ENCODE measurements at places on chromosomes 5 and 9.

DNA sequence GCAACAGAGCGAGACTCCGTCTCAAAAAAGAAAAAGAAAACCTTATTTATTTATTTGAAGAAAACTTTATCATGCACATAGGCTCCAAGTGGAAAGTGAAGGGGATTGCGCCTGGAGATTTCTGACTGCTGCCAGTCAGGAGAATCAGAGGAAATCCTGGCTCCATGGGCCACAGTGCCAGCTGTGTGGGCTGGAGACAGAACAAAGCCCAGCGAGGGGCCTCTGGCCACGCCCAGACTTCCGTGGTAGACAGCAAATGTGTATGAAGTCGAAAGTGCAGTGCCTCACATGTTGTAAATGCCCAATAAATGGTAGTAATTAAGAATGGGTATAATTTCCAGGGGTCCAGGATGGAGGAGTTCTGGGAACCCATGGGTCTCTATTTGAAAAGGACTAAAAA lies 75.8 kb upstream of the WWC1 start:
- no peak for DNase-seq

GRCh38 chr5:139662617-139663016 lies 14.5 kb downstream of the CXXC5 start:
- DNase-seq = no peak

DNA sequence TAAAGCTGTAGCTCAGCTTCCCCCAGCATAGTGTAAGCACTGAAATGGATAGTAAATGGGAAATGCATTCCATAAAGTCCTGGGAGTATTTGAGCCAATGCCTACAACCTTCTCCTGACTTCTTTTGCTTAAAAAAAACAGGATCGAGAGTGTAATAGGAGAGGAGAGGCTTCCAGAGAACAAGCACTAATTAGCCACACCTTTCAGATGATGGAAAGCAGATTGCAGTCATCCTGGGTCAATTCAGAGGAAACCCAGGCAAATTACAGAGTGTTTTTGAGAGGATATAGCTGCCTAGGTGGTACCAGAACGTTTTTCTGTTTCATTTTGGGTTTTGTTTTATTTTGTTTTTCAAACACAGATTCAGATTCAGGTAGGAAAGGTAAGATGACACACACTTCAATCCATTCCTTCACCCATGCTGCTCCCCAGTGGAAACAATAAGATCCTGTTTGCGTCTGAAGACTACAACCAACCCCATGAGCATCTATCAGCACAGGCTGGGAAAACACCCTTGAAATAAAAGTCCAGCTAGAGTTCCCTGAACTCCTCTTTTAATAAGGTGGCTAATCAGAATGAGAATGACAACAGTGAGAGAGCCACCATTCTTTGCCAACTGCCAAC lies 95.6 kb downstream of the RFK start:
- no peak for DNase-seq

GRCh38 chr5:50547303-50547702 lies 106.2 kb upstream of the EMB start:
- DNase-seq = no peak

GRCh38 chr5:127741412-127741811 lies 38.2 kb downstream of the CCDC192 start:
- DNase-seq = no peak

- no peak for DNase-seq
Measured at GRCh38 chr5:58972301-58972700, 389.4 kb downstream of the RAB3C start.

GRCh38 chr9:87267251-87268070 lies 230.2 kb upstream of the DAPK1 start:
- no peak for DNase-seq

- DNase-seq = no peak
Measured at GRCh38 chr9:96874201-96874785, 20.0 kb upstream of the ZNF782 start.

DNA sequence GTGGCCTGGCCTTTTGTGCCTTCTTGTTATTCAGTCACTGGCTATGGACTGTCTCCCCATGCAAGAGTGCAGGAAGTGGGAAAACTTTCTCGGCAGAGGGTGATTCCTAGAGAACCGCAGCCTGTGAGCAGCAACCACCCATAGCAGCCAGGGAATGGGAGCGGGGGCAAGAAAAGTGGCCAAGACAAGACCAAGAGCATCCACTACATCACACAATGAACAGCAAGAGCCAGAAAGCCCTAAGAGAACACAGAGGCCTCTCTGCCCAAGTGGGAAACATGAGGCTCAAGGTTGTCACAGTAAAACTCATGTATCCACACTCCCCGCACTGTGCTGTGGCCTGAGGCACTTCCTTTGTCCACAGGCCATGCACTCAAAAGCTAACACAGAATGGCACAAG lies 129.1 kb upstream of the FSTL4 start:
- no peak for DNase-seq

GRCh38 chr9:14281136-14281795 lies 32.7 kb downstream of the NFIB start:
- no peak for DNase-seq

GRCh38 chr9:121956808-121957207 lies 136.3 kb downstream of the TTLL11 start:
- DNase-seq = no peak

GRCh38 chr9:112170968-112171367 lies 4.1 kb downstream of the SUSD1 start:
- DNase-seq = no peak

DNA sequence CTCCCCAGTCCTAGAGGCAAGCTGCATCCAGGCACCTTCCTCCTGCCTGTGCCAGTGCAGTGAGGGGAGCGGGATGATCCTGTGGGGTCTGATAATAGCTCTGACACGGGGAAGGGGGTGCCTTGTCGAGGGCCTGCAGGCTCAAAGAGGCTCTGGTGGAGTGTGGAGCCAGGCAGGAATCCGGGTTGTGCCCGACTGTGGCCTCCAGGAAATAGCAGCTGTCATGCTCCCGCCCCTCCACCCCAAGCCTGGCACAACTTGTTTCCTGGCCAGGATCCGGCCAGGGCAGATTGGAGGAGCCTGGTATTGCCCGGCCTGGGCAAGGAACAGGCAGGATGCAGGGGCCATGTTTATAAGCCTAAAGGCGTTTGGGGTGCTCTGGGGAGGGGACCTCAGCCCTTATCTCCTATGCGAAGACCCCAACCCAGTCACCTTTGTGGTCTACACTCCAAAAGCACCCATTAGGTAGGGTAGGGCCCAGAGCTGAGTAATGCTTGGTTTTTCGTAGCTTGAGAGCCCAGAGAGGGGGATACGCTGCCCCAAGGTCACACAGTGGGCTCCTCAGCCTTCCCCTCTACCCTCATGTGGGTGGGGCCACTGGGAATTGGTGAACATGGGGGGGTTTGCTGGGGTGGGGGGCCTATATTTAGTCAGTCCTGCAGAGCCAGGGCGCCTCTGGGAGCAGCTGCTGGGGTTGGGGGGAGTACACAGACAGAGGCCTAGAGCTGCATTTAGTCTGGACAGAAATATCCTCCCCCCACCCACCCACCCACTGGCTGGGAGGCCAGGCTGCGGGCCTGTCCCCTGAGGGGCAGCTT lies 12.2 kb downstream of the CXXC5 start:
- no peak for DNase-seq

DNA sequence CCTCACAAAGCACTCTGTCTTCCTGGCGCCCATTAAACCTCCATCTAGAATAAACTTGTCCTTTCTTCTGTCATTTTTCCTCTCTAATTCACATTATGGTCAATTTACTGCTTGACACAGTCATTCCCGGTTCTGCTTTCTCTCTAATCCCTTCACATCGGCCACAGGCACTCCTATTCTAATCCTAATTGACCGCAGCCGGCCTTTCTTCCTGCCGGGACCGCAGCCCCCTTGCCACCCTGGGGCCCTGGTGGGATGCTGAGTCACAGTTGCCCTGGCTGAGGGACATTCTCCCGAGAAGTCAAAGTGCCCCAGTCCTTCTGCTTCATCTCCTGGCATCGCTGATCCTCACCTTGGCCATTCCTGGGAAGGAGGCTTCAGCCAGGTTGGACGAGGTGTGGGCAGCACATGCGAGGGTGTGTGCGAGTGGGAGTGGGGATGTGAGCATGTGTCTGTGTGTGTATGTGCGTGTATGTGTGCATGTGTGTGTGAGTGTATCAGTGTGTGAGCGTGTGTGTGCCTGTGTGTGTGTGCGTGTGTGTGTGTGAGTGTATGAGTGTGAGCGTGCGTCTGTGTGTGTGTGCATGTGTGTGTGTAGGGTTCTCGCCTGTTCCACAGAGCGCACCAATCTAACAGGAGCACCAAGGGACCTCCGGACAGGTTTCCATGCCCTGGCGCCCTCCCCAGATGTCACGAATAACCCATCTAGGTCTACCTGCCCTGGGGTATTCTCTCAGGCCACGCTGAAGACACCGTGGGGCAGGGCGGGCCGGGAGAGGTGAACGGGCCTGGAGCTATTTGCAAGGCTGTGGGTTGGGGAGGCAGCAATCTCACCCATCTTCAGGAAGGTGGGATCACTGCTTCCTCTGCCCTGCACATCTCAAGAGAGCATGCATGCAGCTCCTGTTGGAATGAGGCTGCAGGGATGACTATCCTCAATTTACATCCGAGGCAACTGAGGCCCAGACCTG lies 191.2 kb downstream of the PAX5 start:
- no peak for DNase-seq

GRCh38 chr5:177606071-177607051 lies 6.4 kb downstream of the B4GALT7 start:
- no peak for DNase-seq

GRCh38 chr5:148844433-148845280 lies 18.2 kb downstream of the ADRB2 start:
- DNase-seq = no peak

DNA sequence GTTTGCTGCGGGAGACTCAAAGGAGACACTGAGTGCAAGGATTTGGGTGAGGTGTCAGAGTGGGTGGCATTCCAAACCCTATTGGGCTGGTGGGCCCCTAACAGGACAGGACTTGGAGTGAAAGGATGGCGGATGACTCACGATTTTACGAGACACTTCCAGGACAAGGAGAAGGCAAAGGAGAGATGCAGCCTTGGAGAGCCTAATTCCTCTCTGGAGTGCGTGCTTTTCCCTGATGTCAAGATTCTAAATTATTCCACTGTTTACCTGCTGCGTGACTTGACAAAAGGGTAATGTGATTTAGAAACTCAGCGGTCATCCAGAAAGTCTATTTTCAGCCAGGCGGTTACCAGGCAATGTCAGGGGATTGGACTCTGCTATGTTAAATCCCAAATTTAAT lies 41.6 kb upstream of the CD180 start:
- no peak for DNase-seq

DNA sequence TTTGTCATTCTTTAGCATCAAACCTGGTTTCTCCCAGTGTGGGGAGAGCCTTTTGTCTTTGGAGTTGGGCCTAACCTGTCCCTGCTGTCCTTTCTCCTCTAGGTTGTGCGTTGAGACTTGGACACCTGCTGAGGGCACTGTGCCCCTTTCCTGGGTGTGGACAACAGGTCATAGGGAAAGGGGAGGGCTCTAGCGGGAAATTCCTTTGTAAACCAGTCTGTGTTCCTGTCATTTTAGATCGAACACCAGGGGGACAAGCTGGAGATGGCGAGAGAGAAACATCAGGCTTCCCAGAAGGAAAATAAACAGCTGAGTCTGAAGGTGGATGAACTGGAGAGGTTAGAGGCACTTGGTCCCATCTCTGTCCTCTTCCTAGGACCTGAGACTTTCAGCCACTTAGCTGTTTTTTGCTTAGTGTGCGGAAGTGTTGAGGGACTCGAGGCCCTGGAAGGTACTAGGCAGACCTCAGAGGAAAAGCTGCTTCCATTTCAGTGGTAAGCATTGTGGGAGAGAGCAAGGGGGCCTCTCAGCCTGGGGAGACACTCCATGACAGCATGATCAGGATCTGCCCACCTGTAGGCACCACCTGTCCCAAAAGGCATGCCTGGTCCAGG lies 8.6 kb upstream of the GLE1 start:
- DNase-seq = no peak

- DNase-seq = no peak
Measured at GRCh38 chr5:152505442-152506042, 100.5 kb upstream of the NMUR2 start.

DNA sequence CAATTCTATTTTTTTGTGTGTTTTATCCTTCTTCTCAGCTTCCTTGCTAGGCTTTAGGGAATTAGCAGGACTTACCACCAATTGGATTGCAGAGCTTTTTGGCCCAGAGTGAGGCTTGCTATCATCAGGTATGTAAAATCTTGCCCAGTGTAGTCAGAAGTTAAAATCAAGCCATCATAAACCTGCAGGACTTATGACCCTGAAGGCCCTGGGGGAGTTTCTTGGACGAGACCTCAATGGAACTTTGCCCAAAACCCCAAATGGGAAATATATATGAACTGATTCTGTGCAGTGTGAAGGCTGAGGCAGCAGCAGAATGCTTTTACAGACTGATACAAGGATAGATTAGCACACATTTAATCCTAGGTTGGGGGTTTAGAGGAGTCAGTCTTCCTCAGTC lies 287.0 kb downstream of the SH3GL2 start:
- DNase-seq = no peak

DNA sequence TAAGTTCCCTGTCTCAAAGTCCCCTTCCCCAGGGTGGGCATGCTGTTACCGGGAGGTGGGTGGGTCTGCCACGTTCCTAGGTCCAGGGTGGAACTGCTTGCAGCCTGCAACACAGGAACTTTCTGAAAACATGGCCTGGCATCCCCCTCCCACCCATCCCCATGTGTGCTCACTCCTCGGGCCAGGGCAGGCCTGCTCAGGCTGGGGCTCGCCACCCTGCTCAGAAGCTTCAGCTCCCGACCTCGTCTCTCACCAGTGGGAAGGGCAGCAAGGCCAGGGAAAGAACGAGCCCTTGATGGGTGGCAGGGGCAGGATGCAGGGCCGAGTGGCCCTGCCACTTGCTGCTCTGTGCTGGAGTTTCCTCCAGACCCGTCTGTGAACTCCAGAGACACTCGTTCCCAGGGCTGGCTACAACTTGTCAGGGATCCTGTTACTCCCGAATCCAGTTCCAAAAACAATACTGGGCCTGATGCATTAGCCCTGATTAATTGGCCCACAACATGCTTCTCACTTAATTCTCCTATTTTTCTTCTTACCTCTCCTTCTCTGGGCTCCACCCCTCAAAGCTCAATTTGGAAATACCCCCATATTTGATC lies 197.3 kb downstream of the SLIT3 start:
- no peak for DNase-seq

- no peak for DNase-seq
Measured at GRCh38 chr9:135247227-135247930, 159.9 kb downstream of the OLFM1 start.

GRCh38 chr9:112446080-112446479 lies 40.5 kb upstream of the KIAA1958 start:
- DNase-seq = no peak

- no peak for DNase-seq
Measured at GRCh38 chr9:34079181-34079580, 30.5 kb upstream of the UBAP2 start.
